ENCODE measurements at places on chromosomes 4 and X. TPM values are rescaled to one million over a fixed set of nuclear protein-coding genes. Genes with fewer than 3 reads are reported as not detected.

Gene BEND4
- not detected for total RNA-seq

Gene CYSLTR1
- total RNA-seq, result not detected

Gene TRO
- total RNA-seq, result 0.64 TPM

Gene UCP1
- total RNA-seq, result not detected

Gene DGAT2L6
- not detected for total RNA-seq

Gene TMEM31
- not detected for total RNA-seq

Gene TRPC5OS
- total RNA-seq, result not detected

Gene CT47C1
- not detected for total RNA-seq

Gene GPR82
- not detected for total RNA-seq

Gene AMTN
- not detected for total RNA-seq

Gene ACOT9
- 93.6 TPM for total RNA-seq
